ENCODE measurements at places on chromosomes 3 and 15.

GRCh38 chr3:155512867-155513261, 219.4 kb upstream of the STRIT1 start:
- DNase-seq, result no peak

GRCh38 chr15:71932689-71933088, 122.3 kb downstream of the NR2E3 start:
- no peak for DNase-seq

GRCh38 chr3:196298521-196298920, 11.0 kb upstream of the PCYT1A start:
- no peak for DNase-seq

GRCh38 chr15:71096676-71097075, 18.6 kb upstream of the THSD4 start:
- DNase-seq, result no peak

Measured in GM20000 (cell line).